ENCODE measurements at places on chromosomes 4 and X.

DNA sequence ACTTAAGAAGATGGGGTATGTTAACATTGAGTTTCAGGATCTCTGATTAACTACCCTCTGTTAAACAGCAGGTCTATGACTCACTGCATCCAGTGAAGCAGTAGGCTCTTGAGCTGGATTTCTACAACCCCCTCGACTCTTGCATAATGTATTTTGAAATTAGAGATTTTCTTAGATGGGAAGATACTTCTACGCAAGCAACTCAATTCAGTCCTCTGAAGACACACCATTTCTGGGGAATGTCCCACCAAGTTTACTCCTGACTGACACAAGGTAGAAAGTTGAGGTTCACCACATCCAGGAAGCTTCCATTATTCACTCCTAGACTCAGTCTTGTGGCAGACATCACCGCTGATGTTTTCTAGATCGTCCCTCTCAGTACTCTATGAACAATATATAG, 12.9 kb downstream of the PALLD start:
- DNase-seq = no peak

DNA sequence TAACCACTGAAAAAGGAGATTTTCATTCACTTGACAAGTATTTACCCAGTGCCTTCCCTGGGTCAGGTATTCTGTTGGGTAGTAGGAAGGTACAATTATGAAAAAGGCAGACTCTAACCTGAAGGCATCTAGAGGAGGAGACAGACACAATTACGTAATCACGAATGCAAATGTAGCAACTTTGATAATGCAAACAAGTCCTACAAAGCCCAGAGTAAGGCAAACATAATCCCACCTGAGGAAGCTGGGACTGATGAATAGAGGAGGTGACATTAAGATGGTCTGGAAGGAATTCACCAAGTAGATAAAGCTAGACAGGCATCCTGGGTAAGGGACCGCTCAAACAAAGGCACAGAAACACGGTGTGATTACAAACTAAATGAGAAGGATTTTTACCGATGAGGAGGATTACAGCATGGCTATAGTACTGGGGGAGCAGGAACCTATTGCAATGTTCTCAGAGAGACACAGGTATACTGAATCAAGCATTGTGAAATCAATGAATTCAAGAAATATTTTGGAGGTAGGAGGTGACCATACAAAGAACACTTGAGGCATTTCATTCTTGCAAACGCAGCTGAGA, 37.1 kb downstream of the TMEM150C start:
- no peak for DNase-seq

- no peak for DNase-seq
These were observed 67.9 kb upstream of the TBL1X start for GRCh38 chrX:9396930-9397329.

DNA sequence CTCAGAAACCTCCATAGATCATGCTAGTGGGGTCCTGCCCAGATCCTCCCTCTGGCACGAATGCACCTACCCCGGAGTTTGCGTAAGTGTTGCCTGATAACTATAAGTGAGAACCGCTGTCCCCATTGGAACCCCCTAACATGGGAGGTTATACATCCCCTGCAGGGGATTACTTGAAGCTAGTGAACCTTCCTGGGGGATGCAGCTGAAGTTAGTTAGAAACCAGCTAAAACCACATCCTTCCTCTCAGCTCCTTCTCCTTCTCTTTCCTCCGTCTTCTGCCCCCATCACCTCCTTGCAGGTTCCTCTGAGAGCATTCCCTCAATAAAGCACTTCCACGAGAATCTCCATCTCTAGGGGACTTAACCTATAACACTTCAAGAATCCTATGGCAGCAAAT, 95.0 kb downstream of the ZNF827 start:
- no peak for DNase-seq

DNA sequence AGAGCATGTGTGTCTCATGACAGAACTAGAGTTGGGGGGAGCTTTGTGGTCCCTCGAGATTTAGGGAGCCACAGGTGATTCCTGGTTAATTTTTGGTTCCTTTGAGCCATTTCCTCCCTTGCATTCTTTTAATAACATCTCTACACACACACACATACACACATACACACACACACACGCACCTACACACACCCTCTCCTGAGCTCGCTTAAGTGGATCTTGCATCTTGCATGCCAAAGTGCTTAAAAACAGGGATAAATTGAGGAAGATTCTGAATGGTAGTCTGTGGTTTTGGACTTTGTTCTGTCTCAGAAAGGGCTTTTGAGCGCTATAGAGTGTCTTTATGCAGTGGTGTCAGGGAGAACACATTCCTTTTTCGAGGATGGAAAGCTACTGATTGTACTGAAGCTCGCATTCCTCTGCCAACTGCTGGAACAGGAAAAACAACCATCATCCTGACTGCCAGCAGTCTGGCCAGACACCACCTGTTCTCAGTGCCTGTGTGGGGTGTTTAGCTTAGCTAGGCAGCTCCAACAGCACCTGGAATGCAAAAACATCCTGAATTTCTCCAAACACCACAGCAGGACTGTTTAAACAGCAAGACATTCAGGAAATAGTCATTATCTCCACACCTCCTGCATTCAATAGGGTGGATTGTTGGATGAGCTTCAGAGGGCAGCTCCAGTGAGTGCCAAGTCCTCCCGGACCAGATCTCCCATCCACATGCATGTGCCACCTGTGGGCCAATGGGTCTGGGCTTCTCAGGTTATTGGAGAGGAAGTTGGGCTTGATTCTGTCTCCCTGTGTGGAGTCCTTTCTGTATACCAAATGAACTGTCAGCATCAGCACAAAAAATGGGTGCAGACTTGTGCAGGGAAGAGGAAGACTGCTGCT, 21.9 kb upstream of the IGFBP7 start:
- no peak for DNase-seq

DNA sequence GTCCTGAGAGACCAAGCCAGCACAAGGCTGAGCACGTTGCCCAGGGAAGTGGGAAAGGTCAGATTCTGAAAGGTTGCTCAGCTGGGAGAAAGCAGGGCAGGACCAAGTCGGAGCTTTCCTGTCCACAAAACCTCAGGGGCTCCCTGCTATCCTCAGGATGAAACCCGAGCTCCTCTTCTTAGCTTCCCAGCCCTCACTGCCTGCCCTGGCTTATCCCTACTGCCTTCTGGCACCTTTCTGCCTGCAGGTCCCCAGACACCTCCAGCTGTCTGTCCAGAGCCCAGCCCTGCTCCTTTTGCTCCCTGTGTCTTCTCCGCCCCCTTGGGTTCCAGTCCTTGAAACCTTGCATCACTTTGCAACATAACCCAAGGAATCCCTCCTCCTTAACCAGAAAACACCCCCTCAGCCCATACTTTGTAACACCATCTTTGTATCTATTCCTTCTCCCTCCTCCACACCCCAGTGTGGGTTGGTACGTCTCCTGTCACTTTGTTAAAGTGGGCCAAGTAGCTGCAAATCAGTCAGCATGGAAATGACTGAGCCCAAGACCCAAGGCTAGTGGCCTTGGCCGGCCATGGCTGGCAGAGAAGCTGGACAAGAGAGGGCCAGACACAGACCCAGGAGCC, 20.0 kb upstream of the PRRG3 start:
- no peak for DNase-seq
